Activated CD4-positive, alpha-beta T cell treated with anti-CD3 and anti-CD28 coated beads, Interleukin-10, Interleukin-2, amounts not matched to agents 100 ng/mL and 50 ng/mL, durations not matched to agents 16 hours and 8 hours (primary cell): ENCODE measurements at places on chromosomes 7 and 10.

DNA sequence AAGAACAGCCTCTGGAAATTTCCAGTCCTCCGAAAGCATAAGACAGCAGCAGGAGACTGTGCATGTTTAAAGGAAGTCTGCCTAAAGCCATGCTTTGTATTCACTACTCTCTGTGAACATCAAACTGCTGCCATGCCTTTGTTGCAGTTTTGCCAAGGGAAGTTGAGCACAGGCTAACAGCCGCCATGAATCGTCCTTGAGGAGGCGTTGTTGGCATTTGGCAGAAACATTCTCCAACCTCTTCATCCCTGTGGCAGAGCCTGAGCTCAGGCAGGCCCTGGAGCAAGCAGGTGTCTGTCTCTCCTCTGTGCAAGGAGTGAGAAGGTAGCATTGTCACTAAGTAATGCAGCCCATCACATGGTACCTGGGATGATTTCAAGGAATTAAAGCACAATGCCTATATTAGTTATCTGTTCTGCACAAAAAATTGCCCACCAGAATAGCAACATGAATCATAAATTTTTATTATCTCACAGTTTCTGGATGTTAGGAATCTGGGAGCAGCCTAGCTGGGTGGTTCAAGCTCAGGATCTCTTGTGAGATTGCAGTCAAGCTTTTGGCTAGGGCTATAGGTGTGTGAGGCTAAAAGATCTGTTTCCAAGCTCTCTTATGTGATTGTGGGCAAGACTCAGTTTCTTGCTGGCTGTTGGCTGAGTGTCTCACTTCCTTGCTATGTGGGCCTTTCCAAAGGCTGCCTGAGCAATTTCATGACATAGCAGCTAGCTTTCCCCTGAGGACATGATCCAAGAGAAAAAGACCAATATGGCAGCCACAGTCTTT lies 46.5 kb upstream of the KIAA1217 start:
- DNase-seq: no peak

DNA sequence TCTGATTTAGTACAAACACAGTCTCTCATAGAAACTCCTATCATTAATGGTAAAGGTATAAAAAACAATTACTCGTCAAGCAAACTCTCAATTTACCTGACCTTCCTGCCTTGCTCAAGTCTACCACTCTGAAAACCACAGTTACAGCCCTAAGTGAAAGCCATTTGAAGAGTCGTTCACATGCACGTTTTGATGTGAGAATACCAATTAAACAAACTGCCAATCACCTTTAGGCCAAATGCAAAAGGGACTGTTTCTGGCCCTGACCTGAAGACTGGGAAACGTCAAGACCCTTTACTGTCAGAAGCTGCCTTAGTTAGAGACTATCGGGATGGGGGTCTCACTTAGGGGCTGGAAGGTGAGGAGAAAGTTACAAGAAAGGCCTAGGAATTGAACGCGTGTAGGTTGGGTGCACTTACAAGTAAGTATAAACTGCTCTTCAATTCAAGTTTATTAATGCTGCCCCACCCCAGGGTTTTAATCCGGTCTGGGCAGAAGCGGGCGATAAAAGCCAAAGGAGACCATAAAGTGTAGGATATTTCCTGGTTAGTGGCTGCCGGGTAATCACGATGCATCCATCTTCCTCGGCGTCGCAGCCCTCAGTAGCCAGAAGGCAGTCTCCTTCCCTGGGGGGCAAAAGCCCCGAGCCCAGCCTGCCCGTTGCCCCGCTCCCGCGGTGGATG lies 935 bp downstream of the TM9SF3 start:
- peak; percentile 41 for DNase-seq

- DNase-seq: no peak
Observed at GRCh38 chr7:117186218-117187010, 136.4 kb downstream of the WNT2 start.

GRCh38 chr10:74432841-74433594 lies 282.0 kb downstream of the ADK start:
- no peak for DNase-seq

- peak; percentile 54 for DNase-seq
Observed at GRCh38 chr7:1512781-1513656, 8.8 kb upstream of the INTS1 start.

DNA sequence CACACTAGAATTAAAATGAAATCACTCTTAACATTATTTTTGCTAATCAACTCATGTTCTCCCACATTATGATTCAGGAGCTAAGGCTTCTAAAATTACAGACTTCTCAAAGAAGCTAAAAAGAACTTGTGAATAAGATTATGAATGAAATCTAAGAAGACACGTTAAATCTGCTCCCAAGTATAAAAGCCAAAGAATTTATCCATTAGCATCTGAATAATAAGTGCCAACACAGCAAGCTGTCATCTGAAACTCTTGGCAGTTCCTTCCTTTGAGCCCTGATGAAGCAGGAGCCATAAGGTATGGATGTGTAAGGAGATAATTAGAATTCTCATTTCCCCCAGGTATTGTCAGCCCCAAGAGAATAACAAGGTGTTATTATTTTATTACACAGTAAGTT lies 50.3 kb downstream of the TPK1 start:
- DNase-seq: no peak

GRCh38 chr10:101666083-101666482 lies 28.9 kb downstream of the FBXW4 start:
- no peak for DNase-seq

DNA sequence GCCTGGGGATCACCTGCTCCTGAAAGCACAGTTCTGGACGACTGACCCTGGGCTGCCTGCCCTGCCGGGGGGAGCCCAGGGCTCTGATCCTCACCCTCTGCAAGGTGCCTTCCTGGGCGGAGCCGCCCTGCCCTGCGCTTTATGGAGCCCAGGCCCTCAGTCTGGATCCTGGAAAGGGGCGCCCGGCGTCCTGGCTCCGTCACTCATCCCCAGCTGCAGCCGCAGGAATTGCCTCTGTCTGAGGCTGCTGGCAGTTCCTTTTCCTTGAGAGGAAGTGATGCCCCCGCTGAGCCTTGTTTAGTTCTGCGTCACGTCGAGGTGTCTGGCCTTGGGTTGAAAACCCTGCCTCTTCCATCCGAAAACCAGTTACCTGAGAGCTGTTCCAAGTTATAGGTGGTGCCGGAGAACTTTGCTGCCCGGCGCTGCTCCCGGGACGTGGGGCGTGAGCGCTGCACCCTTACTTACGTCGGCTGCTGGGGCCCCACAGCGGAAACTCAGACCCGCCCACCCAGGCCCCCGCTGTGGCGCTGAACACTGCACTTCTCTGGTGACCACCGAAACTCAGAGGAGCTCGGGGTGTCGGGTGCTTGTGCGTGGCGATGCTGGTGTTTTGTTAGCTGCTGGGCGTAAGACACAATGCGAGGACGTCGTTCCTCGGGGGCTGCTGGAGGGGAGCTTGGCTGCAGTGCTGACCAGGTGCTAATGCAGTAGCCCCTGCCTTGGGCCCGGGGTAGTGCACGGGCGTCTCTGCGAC lies 5.4 kb downstream of the MAFK start:
- no peak for DNase-seq

DNA sequence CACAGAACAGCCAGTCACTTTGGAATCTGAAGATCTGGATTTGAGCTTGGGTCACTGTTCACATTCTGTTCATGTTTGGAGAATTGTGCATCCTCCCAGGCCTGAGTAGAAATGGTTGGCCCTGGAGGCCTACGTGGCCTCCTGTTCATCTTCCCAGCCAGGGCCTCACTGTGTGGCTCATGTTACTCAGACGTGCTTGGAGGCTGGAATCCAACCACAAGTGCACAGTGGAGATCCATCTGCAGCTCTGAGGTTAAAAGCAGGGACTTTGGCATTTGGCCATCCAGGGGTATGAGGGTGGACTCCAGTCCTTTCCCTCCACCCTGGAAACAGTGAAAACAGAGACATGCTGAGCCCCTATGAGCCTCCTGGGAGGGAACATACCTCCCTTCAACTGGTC lies 709.0 kb upstream of the IGFBP3 start:
- no peak for DNase-seq

DNA sequence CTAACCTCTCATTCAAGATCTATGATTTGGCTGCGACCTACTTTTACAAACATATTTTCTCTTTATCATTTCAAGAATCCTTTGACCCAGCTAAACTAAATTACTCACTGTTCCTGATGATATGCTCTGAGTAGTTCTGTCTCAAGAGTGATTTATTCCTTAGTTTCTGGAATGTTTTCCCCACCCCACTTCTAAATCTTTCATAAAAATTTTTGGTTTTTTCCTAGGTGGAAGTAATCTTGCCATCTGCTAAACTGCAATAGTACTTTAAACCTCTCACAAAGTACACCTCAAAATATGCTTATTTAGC lies 170.8 kb downstream of the DNAJC1 start:
- no peak for DNase-seq

DNA sequence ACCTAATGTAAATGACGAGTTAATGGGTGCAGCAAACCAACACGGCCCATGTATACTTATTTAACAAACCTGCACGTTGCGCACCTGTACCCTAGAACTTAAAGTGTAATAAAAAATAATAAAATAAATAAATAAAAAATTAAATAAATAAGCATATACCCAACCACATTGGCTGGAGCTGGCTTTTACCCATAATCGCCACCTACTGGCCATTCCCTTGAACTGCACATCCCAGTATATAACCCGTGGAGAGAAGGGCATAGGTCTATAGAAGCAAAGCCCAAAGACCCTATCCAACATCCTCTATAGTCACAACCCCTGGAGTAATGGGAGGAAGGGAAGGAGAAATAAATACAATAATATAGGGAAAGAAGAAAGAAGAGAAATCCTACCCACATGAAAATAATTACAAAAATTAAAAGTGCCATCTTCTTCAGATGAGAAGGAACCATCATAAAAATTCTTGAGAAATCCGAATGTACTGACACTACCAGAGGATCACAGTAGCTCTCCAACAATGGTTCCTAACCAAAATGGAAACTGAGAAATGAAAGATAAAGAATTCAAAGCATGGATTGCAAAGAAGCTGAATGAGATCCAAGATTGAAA lies 65.6 kb downstream of the TWIST1 start:
- peak; percentile 45 for DNase-seq

- peak; percentile 86 for DNase-seq
Observed at GRCh38 chr7:104943502-104944343, 70.3 kb upstream of the KMT2E start.

- DNase-seq: no peak
Observed at GRCh38 chr7:54796853-54797252, 37.8 kb upstream of the SEC61G start.

- DNase-seq: no peak
Observed at GRCh38 chr10:32338262-32338661, 8.7 kb downstream of the EPC1 start.

DNA sequence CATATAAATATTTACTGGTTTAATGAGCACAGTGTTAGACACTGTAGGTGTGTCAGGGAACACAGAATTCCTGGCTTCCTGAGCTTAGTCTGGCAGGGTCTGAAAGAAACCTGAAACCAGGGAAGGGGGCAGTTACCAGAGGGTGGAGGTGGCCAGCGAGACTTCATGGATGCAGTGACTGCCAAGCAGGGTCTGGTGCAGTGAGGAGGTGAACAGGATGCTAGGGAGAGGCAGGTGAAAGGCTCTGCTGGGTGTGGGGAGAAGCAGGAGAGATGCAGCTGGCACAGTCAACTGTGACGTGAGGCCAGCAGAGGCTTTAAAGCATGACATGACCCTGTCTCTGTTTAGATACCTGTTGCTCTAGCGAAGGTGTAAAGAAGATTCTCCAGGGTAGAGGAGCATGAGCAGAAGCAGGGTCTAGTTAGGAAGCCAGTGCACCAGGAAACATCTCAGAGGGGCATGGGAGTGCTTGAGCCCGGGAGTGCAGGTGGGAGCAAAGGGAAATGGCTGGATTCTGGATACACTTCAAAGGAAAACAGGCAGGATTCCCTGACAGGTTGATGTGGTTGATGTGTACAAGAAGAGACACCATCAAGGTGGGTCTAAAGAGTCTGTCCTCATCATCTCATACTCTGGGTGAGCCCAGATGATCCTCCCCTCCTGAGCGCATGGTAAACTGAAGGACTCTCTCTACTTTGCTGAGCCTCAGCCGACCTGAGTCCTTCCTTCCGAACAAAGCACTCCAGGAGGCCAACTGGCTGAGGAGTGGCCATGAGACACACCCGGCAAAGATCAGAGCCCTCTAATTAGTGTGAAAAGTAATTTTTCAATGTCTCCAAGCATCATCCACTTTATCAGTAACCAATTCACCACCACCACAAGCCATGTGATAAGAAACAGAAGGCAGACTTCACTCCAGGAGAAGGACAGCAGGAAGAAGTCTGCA lies 186.8 kb downstream of the COBL start:
- no peak for DNase-seq

DNA sequence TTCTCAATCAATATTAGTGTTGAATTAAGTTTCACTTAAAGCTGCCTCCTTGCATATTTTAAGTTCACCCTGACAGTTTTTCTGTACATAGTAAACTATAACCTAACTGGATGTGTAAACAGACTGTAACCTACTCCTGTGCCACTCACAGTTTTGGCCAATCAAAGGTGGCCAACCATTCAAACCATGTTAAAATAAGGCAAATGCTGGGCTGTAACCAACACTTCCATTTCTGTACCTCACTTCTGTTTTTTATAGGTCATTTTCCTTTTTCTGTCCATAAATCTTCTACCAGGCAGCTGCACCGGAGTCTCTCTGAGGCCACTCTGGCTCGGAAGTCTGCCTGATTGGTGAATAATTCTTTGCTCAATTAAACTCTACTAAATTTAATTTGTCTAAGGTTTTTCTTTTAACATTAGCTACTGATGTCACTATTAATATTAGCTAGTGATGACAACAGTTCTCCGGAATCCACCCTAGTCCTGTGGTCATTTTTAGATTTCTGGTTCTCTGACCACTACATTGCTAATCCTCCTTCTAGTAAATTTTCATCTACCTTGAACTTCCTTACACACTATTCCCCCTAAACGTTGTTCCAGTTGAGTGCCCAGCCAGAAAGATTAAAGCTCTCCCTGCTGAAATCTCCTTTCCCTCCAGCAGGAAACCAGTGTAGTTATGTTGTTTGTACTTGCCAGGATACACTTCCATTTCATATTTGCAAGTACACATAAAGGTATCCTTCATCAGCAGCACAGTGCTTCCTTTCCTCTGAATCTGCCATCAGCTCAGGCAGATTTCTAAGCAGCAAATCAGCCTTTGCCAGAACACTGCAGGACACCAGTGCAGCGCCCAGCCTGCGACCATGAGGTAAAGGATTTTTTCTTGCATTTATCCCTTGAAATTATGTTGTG lies 18.6 kb upstream of the IFIT2 start:
- no peak for DNase-seq

- peak; percentile 2 for DNase-seq
Observed at GRCh38 chr7:115368998-115369397, 447.1 kb downstream of the MDFIC start.

GRCh38 chr7:5704534-5704922 lies 76.9 kb downstream of the RNF216 start:
- DNase-seq: peak; percentile 83

GRCh38 chr10:72354356-72355213 lies at the start of gene DNAJB12:
Gene DNAJB12, minus strand, starts transcription at chr10:72354919. Its CDS starts 22 bp downstream, at chr10:72354897.
- DNase-seq: peak; percentile 94

- no peak for DNase-seq
Observed at GRCh38 chr7:69550991-69551390, 47.3 kb upstream of the AUTS2 start.

- no peak for DNase-seq
Observed at GRCh38 chr10:86123715-86124114, 242.9 kb downstream of the GRID1 start.
